AG08395 (cell line): ENCODE measurements at places on chromosomes 16 and 17.

DNA sequence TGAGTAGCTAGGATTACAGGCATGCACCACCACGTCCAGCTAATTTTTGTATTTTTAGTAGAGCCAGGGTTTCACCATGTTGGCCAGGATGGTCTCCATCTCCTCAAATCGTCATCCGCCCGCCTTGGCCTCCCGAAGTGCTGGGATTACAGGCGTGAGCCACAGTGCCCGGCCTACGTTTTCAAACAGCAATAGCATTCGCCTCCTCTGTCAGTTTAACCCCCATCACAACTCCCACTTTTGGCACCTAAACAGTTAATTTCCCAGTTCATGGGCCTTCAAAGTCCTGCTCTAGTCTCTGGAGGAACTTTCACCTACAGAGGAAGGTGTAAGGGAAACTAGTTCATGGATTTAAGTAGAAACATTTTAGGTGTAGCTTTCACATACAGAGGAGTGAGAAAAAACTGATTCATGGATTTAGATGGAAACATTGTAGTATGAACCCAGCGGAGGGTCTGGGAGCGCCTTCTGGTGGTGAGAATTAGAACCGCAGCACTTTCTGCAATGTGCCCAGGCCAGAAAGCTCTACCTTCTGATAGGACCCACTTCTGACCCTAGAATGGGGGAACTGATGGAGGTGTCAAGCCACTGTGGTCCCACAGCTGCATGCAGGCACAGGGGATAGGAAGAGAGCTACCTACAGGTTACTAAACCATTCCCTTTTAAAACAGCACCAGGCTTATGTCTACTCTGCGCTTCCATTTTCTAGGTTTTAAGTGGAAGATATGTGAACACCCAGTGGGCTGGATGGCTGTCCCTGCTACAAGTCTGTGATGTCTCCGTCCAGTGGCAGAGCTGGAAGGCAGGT, 12.0 kb upstream of the MEOX1 start:
- DNase-seq = peak; percentile 70

GRCh38 chr17:27348196-27348595, 54.3 kb downstream of the WSB1 start:
- no peak for DNase-seq

DNA sequence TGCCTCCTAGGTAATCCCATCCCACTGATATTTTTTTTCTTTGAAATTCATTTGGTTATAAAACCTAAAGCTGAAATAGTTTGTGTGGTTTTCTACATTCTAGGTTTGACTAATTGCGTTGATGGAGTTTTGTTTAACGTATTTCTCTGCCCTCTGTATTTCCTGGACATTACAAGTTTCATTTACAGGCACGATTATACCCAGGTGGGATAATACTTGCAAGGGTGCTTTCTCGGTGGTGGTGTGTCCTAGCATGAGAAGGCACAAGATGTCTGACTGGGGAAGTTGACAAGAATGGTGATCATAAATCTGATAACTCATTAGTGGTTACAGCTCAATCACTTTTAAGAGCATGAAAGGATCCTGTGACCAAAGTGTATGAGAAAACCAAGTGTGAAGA, 45.0 kb downstream of the DYNLRB2 start:
- DNase-seq = no peak

- DNase-seq = no peak
Measured at GRCh38 chr17:80024206-80024972, 11.3 kb downstream of the TBC1D16 start.

DNA sequence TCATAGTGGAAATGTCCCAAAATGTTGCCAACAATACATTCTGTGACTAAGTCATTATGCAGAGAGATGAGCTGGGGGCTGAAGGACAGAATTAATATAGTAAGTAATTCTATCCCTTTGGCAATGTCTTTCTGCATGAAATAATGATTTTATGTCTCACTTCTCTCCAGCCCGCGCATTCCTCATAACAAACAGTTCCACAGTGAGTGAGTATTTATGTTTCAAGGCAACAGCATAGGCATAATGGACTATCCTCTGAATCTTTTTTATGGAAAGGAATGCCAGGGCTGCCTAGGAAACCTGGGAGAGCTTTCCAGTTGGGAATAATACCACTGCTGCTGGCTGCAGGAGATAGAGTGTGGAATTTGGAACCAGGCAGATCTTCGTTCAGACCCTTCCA, 477.7 kb downstream of the HS3ST4 start:
- DNase-seq = no peak

- DNase-seq = peak; percentile 47
Measured at GRCh38 chr16:49755313-49755620, 100.6 kb downstream of the ZNF423 start.

- DNase-seq = peak; percentile 85
Measured at GRCh38 chr17:41811549-41812380, at the start of gene P3H4. Gene P3H4, minus strand, starts transcription at chr17:41811949. Its CDS starts 34 bp downstream, at chr17:41811915.

- DNase-seq = no peak
Measured at GRCh38 chr17:39701012-39701783, 1.3 kb downstream of the ERBB2 start.

DNA sequence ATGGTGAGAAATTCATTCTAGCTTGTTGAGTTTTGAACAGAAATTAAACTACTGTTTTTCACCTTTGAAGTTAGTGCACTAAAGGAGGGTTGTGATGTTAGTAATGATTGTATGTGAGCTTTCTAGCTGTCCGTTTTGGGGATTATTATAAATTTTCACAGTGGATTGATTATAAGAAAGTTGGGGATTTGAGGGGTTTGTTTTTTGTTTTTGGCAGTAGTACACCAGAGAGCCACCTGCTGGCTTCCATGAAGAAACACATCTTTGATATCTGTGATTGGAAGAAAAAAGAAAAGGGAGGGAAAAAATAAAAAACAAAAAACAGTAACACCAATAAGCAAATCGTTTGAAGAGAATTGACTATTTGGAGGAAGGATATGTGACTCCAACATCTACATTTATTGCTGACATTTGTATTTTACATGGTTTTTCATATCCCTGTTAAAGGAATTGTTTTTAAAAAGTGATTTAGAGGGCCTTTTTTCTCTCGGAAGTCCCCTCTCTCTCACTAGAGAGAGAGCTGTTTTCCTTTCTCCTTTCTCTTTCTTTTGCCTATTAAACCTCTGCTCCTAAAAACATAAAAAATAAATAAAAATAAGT, 1469.5 kb upstream of the GOT2 start:
- peak; percentile 33 for DNase-seq

- no peak for DNase-seq
Measured at GRCh38 chr16:89330177-89330856, 112.8 kb downstream of the ZNF778 start.
